ENCODE measurements at places on chromosomes 1 and 21.

- no peak for DNase-seq
These were observed 20.1 kb downstream of the ADCY10 start for GRCh38 chr1:167893798-167894197.

DNA sequence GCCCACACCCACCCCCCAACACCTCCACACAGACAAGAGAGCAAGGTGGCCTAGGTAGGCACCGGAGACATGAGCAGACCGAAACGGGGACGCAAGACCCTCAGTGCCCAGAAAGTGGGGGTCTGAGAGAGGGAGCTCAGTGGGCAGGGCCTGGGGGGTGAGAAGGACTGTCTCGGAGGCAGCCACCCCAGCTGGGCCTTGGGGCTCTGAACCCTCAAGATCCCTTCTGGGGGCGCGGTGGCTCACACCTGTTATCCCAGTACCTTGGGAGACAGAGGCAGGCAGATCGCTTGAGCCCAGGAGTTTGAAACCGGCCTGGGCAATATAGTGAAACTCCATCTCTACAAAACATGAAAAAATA, 9.1 kb upstream of the GNB1 start:
- no peak for DNase-seq

DNA sequence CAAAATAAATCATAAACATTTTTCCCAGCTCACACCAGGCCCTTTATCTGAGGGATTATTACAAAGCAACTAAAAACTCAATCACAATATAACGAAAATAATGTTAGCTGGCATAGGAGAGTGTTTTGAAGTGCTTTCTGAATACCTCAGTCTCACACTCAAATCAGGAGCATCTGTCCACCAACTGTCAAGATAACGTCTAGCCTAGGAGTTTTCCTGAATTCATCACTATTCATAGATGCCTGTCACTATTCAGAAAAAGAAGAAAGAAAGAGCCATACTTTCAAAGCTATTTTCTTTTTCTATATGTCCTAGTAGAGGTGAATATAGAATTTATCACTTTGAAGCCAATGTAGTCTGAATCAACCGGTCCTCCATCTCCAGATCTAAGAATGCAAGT, 127.0 kb downstream of the AKT3 start:
- DNase-seq = no peak

DNA sequence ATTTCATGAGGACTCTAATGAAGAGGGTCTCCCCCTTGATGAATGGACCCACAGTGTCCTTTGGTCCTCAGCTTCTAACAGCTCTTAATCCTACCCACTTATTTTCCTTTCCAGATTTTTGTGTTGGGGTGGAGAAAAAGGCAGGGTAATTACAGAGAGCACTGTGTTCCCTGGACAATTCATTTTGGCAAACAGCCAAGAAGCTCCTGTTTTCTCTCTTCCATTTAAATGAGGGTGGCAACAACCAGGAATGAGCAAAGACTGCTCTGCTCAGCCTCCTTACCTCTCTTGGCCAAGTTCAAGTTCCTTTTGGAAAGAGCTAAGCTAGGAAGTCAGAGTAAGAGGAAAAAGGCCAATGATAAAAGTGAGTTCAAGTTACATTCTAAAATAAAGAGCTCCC, 11.9 kb downstream of the XKR8 start:
- DNase-seq = no peak

DNA sequence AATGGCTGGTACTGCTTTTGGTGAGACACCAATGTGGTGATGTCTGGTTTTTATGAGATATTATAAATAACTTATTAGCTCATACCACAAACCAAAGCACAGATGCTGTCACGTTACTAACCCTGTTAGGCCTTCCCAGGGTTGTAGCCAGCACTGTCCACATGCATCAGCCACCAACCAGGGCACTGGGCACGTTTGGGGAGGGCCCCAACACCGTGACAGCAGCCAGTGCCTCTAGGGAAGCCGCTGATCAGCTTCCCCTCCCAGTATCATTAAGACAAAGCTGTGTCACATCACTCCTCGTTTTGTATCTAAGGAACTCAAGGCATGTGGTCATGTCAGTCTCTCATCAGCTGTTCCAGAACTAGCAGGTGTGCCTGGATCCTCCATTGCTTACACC, 13.9 kb downstream of the URB1 start:
- no peak for DNase-seq

GRCh38 chr1:91881280-91881679, 4.7 kb downstream of the TGFBR3 start:
- DNase-seq = no peak

GRCh38 chr1:222257027-222257426, 290.9 kb downstream of the HHIPL2 start:
- no peak for DNase-seq

DNA sequence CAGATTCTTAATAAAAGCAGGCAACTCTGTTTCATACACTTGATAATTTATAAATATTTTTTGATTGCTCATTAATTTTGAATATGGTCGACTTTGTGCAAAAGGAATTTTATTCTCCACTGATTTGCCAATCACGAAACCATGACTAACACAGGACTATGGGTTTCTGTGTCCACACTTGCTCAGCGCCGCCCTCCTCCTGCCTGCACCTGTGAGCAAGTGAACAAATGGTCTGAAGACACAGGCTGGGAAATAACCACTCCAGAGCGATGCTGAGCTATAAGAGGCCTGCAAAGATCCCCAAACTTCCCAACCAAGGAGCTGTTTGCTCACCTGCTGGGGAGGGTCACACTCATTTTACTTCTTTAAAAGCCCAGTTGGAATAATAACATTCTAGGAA, 19.6 kb downstream of the ABCB10 start:
- no peak for DNase-seq

DNA sequence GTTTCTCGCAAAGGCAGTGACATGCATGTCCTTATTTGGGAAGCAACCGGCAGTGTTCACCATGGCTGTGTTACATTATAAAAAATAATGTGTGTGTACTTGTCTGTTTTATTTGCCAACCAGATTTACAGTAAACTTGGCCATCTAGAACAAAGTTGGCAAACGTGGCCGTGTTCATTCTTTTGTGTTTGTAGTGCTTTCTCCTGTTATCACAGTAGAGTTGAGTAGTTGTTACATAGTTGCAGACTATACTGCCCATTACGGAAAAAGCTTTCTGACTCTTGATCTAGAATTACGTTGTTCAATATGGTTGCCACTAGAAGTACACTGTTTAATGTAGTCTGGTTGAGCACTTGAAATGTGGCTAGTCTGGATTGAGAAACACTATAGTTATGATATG, 19.4 kb downstream of the SOAT1 start:
- no peak for DNase-seq

GRCh38 chr1:154567386-154568156, at the start of gene CHRNB2:
Gene CHRNB2, plus strand, starts transcription at chr1:154567778. Its CDS starts 267 bp downstream, at chr1:154568045.
- peak; percentile 70 for DNase-seq

- no peak for DNase-seq
These were observed 112.3 kb upstream of the GADD45A start for GRCh38 chr1:67572594-67573221.

GRCh38 chr1:109482791-109483671, 674 bp upstream of the ATXN7L2 start:
- DNase-seq = peak; percentile 45
